ENCODE measurements at places on chromosomes 2 and 18.

GRCh38 chr2:149180226-149180875 is 141.9 kb downstream of the LYPD6B start:
- no peak for DNase-seq

DNA sequence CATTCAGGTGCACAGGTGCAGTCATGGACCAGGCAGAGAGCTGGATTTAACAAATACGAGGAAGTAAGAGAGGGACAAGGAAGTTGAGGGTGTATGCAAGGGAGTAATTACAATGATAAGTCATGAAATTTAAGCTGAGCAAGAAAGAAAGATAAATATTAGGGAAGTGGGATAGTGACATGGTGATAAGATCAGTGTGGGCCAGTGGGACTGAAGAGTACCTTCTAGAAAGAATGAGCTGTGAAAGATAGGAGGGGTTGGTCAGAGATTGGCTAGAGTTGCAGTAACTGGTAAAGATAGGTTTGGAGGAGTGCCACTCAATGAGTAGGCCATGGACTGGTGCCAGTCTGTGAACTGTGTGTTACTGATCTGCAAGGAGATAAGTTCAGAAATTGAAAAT is 200.8 kb upstream of the SIX3 start:
- DNase-seq, result no peak

GRCh38 chr2:61090386-61090921 is 24.8 kb downstream of the SANBR start:
- peak; percentile 60 for DNase-seq

GRCh38 chr18:23761941-23762340 is 72.7 kb downstream of the LAMA3 start:
- DNase-seq, result no peak

GRCh38 chr2:189109921-189110397 is 69.6 kb downstream of the COL5A2 start:
- DNase-seq, result no peak

- DNase-seq, result no peak
Measured at GRCh38 chr2:81551040-81551634, 1246.6 kb upstream of the LRRTM1 start.

DNA sequence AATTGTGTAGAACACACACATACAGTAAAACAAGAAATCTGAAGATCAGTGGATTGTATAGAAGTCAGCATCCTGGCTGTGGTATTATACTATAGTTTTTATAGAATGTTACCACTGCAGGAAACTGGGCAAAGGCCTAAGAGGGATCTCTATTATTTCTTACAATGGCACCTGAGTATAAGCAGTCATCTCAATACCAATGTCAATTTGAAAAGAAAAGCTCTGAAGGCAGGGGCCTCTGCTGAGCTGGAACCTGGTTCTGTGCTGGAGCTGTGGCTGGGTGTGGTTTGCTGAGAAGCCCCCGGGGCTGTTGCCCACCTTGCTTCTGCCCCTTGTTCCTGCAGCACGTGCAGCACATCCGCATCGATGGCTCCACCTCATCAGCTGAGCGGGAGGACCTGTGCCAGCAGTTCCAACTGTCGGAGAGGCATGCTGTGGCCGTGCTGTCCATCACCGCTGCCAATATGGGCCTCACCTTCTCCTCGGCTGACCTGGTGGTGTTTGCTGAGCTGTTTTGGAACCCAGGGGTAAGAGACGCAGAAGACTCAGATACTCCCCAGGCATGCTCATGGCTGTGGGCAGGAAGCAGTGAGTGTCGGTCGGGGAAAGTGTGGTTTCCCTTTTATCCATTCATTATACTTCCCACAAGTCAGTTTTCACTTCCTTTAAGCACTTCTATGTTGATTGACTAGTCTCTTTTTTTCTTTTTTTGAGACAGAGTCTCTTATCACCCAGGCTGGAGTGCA is 23.5 kb upstream of the RPL37A start:
- DNase-seq, result no peak

DNA sequence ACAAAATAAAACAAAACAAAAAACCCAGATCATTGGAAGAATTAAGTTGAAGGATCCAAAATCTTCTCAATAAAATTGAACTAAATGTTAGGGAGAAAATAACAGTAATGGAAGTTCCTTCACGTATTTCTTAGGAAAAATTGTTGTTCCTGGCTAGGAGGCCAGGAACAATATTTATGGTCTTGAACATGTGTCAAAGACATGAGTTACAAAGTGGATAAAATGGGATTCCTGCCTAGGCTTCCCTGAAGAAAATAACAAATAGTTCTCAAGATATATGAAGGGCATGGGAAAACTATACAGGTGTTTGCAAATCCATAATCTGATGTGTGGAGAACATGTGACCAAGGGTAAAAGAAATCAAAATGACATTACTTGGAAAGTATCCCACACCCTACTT is 67.6 kb upstream of the ITGB6 start:
- no peak for DNase-seq

GRCh38 chr2:156147594-156148330 is 184.8 kb downstream of the NR4A2 start:
- DNase-seq, result no peak

GRCh38 chr2:233015019-233015645 is 2.1 kb upstream of the NGEF start:
- no peak for DNase-seq

DNA sequence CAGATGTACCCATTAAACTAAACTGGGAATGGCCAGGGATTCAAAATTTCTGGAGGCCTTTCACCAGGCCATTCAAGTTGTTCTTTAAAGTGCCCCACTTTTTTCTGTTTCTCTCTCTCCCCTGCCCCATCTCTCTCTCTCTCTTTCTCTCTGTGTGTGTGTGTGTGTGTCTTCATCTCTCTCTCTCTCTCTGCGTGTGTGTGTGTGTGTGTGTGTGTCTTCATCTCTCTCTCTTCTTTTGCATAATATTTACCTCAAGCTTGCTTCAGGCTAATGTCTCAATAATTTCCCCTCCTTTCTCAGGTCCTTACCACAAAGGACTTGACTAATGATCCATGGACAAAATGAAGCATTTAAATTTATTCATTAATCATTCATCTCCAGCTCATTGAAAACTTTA is 164.2 kb upstream of the KLHL14 start:
- no peak for DNase-seq

- DNase-seq, result no peak
Measured at GRCh38 chr18:8299054-8299980, 309.9 kb upstream of the RAB12 start.

All from Caco-2 (cell line).